Epithelial cell of prostate (primary cell): ENCODE measurements at places on chromosomes 16 and 17.

GRCh38 chr16:1980030-1980769 lies 1.1 kb downstream of the NOXO1 start:
- no peak for DNase-seq

DNA sequence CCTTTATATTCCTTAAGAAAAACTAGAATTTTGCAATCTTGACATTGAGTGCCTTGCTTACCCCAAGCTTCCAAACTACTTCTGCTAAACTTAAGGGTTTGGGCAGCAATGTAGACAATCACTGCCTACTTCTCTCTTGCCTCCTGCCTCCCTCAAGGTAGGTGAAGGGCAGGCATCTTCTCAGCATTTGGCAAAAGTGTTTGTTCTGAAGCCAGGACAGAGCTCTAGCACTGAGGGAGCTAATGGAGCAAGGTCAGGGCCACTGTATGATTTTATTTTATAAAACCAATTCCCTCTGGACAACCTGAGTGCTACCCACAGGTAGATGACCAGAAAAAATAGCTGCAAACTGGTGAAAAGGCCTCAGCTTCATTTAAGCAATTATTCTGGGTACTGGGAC lies 111.8 kb downstream of the IRX3 start:
- DNase-seq: no peak

DNA sequence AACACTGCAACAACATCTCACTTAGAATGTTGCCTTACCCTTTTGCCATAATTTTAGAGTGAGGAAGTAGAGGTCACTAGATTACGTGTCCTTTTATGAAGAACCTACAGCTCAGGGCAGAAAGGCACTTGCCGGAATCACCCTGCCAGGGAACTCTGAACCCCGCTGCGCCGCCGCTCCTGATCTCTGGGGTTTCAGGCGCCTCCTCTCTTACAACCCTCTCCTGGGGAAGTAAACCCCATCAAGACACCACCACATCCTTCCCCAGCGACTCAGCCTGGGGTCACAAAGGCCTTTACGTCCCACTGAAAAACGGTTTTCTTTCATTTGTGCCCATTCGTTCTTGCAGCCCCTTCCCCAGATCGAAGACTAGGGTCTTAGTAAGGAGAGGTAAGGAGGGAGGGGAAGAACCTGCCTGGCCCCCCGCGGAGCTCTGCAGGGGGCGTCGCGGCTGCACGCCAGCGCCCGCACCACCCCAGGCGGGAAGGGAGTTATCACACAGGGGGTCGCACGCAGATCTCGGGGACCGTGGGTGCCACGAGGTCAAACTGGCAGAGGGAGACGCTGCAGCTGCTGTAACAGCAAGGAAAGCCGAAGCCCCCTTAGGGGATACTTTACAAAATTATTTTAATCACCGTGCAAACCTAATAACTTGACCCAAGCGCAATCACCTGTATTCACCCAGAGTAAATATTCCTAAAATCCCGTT lies 1.0 kb upstream of the HLF start:
- no peak for DNase-seq

GRCh38 chr17:27631897-27632725 lies 1.1 kb downstream of the LGALS9 start:
- no peak for DNase-seq

DNA sequence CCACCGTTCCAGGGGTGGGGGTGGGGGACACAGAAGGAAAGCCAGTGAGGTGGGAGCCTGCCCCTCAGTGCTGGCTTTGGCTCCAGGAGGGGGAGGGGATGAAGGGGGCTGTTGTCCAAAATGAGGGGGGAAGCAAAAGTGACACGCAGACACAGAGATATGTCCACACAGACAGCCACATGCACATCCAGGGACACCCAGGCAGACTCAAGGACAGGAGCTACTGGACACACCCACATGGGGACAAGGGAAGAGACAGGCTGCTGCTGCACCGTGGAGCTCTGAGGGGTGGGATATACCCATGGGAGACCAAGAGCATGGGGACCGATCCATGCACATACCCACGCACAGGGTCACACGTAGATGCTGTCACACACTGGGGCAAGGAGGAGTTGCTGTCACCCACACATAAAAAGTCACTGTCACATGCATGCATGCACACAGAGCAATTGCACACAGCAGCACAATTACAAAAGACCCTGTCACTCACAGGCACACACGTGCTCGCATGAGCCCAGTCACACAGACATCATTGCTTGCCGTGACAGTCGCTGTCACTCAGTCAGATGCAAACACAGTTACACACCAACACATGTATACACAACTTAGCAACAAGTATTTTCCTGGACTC lies 1.3 kb downstream of the THRA start:
- DNase-seq: no peak

- DNase-seq: no peak
These were observed 26.2 kb downstream of the TNFRSF13B start for GRCh38 chr17:16945663-16946218.

GRCh38 chr16:2173366-2173765 lies 17.8 kb downstream of the TRAF7 start:
- DNase-seq: no peak

DNA sequence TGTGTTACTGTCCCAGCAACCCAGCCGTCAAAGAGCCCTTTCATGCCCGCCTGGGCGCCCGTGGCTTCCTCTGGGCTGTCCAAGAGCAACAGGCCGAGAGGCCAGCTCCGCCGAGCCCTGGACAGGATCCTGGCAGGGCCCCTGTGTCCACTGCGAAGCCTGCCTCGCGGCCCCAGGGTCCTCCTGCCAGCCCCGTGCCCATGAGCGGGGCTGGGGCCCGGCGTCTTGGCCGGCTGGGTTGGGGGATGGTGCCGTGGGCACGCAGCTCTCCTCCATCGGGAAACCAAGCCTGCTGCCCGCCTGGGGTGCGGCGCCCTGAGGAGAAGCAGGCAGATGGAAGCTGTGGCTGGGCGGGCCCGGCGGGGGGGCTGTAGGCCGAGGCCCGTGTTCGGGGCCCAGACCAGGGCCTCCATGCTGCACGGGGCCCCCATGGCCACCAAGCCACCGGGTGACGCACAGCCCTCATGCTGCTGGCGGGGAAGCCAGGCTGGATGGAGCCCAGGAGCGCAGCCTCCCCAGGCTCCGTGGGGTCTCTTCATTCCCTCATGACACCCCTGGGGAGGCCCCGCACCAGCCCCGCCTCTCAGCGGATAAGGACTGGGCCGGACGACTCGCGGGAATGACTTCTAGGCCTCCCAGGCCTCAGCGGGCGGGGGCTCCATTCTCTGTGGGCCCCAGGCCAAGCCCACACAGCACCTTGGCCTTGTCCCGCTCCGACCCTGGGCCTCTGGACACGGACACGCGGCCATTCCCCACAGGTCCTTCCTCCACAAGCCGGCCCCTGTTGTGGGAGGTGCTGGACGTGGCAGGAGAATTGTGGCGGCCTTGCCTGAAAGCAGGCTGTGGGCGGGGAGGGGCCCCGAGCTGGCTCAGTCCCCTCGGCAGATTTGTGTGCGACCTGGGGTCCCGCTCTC lies at the start of gene C1QTNF8:
Gene C1QTNF8 (minus strand): TSS at position 76 of the 914 bp plus-strand sequence. CDS start 1,322 bp downstream, outside the sequence.
- DNase-seq: no peak

- DNase-seq: no peak
These were observed 1.0 kb upstream of the CDH16 start for GRCh38 chr16:66919569-66920298.

DNA sequence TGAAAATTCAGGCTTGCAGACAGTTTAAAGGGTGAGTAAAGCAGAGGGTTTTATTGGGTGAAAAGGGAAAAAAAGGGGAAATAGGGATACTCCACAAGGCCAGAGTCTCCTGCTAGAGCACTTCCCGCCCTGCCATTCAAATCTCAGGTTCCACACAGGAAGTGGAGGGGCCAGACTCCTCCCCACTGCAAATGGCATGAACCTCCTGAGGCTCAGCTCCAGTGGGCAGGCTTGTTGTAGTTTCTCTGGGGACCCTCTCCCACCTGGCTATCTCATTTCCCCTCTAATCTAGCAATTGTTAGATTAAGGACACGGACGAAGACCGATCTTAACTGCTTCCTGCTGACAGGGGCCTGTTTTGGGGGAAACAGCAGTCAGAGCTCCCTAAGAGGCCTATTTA lies 43.4 kb downstream of the TAOK1 start:
- no peak for DNase-seq

- DNase-seq: no peak
These were observed 138.3 kb downstream of the CHD9NB start for GRCh38 chr16:52914428-52914827.

DNA sequence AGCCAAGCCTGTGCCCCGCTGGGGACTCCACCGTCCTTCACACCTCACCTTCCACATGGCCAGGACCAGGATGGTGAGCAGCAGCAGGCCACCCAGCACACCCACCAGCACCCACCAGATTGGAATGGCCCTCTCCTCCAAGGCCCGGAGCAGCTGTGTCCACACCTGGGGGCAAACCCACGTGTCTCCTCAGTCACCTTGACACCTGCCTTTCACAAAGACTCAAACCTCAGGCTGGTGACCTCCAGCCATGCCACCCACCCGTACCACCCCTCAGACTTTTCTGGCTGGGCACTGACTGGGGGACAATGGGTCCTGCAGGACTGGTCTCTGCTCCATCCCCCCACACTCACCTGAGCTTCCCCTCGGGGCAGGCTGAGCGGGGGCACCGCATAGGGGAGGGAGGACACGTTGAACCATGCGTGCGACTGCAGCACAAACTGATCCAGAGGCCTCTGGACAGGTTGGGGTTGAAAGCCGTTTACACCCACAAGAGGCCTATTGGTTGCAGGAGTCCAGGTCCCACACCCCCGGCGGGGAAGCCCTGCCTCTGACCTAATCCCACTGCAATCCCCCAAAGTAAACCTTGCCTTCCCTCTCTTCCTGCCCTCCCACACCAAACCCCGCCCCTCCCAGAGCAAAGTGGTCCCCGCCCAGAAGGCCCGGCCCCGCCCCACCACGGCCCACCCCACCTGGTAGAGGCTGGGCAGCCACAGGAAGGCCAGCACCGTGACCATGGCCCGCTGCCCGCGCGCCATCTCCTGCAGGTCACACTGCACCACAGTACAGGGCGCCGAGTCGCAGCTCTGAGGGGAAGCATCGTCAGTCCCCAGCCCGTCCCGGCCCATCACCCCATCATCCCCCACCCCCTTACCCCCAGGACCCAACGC lies 10.9 kb upstream of the FAM171A2 start:
- no peak for DNase-seq

DNA sequence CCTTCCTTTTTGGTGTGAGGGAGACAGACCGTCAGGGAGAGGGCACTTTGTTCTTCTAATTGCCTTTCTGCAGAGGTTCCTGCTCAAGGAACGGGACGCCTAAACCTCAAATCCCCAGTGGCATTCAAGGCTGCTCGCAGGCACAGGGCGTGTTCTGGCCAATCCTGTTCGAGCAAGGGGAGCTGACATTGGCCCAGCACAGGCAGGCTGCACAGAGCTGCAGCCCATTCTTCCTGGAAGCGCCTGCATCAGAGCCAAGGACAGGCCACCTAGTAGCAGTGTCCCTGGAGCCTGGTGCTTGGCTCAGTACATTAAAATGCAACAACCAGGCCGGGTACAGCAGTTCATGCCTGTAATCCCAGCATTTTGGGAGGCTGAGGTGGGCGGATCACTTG lies 72.2 kb upstream of the CREBBP start:
- no peak for DNase-seq

GRCh38 chr16:62615526-62615925 lies 579.3 kb upstream of the CDH8 start:
- no peak for DNase-seq

- no peak for DNase-seq
These were observed 26.1 kb downstream of the CTU2 start for GRCh38 chr16:88732172-88732960.

- no peak for DNase-seq
These were observed 76.1 kb upstream of the SDK2 start for GRCh38 chr17:73720187-73720834.

GRCh38 chr17:64385187-64386083 lies 5.2 kb downstream of the PECAM1 start:
- no peak for DNase-seq

DNA sequence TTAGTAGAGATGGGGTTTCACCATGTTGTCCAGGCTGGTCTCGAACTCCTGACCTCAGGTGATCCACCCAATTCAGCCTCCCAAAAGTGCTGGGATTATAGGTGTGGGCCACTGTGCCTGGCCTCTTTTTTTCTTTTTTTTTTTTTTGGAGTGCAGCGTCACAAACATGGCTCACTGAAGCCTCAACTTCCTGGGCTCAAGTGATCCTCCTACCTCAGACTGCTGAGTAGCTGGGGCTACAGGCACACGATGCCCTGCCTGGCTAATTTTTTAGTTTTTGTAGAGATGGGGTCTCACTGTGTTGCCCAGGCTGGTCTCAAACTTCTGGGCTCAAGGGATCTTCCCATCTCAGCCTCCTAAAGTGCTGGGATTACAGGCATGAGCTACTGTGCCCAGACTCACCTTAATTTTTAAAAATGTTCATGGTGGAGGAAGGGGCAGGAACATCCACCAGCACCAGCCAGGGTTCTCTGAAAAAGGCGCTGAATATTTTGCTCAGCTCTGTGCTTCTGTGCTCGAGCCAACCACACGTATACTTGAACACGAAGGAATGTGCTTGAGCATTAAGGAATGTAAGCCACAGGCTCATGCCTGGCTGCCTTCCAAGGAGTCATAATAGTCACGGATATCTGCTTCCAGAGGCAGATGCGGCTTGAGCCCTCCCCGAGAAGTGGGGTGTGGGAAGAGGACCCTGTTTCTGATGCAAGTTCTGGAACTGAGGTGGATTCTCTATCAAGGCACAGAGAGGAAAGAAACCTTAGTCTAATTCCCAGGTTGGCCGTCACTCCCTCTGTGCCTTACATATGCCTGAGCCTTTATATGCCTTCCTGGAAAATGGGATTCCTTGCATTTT lies 65.5 kb upstream of the CREBBP start:
- DNase-seq: peak; percentile 41

DNA sequence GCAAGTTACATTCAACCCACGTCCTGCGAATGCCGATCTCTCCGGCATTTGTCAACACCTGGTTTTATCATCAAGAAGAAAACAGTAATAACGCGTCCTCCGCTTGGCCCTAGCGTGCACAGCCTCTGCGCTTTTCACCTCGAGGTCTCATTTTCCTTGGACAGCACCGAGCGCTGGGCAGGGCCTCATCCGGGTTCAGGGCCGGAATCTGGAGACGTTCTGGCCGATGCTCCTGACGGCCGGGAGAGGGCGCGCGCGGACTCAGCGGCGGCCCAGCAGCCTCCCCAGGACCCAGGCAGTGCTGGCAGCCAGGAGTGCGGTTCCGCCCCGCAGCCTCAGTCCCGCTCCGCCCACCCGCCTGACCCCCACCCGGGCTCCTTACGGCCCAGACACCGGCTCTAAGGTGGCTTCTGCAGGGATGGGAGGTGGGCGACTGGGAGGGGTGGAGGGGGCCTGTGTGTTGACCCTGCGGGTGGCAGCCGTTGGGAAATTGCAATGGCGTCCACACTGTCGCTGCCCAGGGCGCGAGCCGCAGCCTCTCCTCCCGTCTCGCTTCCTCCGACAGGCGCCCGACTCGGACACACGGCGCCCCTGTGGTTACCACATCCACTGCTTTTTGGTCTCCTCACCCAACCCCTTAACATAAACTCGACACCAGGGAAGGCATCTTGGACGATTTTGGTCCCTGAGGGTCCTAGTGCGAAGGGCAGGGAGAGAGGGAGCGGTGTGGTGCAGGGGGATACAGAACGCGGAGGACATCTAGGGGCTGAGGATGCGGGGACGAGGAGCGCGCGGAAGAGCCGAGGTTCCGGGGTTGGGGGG lies 7.4 kb upstream of the FLYWCH1 start:
- no peak for DNase-seq

GRCh38 chr17:48137656-48138055 lies 30.1 kb downstream of the SNX11 start:
- no peak for DNase-seq
